ENCODE measurements at places on chromosomes 3 and 15. TPM values are rescaled to one million over a fixed set of nuclear protein-coding genes. Genes with fewer than 3 reads are reported as not detected.

- no peak overlapping the region for H3K4me3 ChIP-seq
- H3K36me3 ChIP-seq: no peaks in the 10 kb centered on the region
- DNase-seq: no peak
- no peaks in the 10 kb centered on the region for H3K4me1 ChIP-seq
These were observed 99.6 kb upstream of the RBMS3 start for GRCh38 chr3:29181149-29181780.

PLS1 gene
- total RNA-seq: 2.0 TPM

DNA sequence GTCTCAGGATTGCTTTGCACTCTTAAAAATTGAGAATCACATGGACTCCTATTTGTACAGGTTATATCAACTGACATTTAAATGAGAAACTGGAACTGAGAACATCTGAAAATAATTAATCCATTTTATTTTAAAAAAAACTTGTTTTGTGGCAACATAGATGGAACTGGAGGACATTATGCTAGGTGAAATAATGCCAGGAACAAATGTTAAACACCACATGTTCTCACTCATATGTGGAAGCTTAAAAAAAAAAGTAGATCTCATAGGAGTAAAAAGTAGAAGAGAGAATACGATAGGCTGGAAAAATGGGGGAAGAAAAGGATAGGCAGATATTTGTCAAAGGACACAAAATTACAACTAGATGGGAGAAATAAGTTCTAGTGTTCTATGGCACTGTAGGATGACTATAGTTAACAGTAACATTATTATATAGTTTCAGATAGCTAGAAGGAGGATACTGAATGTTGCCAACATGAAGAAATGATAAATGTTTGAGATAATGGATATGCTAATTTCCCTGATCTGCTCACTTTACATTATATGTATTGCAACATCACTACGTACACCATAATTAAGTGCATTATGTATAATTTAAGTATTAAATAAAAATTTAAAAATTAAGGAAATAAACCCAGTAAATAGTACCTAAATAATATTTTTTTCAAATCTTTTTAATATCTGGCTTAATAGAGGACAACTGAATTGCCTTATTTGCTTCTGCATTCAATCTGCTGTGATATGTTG is 100.5 kb upstream of the TSPAN3 start:
- no peaks in the 10 kb centered on the region for H3K4me1 ChIP-seq
- no peak overlapping the region for H3K4me3 ChIP-seq
- DNase-seq: no peak
- H3K27me3 ChIP-seq: no peaks in the 10 kb centered on the region

DNA sequence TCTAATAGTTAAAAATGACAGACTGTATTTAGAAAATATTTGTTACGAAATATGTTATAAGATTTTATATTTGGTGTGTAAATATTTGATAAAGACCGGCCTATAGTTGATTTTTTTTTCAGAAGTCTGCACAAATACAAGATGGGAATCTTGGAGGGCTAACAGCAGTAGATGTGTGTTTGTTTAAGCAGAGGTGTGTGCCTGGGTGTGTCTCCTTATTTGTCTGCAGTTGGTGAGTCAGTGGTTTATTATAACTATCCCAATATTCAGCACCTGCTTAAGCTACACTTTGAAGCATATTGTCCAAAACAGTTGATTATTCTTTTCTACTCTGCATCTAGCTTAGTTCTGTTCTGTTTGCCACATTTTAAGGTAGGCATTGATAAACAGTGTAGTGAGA is 12.4 kb downstream of the GLCE start:
- no peaks in the 10 kb centered on the region for H3K27me3 ChIP-seq
- no peak overlapping the region for H3K27ac ChIP-seq
- DNase-seq: no peak
- no peaks in the 10 kb centered on the region for H3K4me1 ChIP-seq
- H3K36me3 ChIP-seq: no peaks in the 10 kb centered on the region

DNA sequence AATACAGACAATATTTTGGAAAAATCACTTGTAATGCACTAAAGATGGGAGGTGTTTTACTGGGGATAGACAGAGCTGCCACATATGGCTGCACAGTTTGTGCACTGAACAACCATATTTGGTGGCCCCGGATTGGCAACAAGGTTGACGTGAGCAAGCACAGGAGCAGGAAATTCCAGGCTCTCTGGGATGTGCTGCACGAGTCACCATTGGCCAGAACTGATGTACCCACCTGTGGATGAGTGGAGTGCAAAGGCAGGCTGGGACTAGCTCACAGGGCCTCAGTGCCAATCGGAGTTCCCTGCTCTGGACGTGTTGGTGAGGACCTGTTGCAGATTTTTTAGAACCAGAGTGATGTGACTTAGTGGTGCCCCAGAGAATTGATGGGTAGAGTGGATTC is 42.0 kb upstream of the SCAANT1 start:
- DNase-seq: no peak
- H3K27ac ChIP-seq: no peak overlapping the region
- no peak overlapping the region for H3K4me3 ChIP-seq
- H3K4me1 ChIP-seq: peaks cover 2% of the 10 kb centered on the region
- H3K27me3 ChIP-seq: no peaks in the 10 kb centered on the region
- peaks cover 10% of the 10 kb centered on the region for H3K36me3 ChIP-seq

- H3K27ac ChIP-seq: no peak overlapping the region
- no peaks in the 10 kb centered on the region for H3K36me3 ChIP-seq
These were observed 20.1 kb downstream of the KBTBD8 start for GRCh38 chr3:67018105-67018788.

LRRC3B gene
- 3.6 TPM for total RNA-seq

HEG1 gene
- 17.1 TPM for total RNA-seq

DNA sequence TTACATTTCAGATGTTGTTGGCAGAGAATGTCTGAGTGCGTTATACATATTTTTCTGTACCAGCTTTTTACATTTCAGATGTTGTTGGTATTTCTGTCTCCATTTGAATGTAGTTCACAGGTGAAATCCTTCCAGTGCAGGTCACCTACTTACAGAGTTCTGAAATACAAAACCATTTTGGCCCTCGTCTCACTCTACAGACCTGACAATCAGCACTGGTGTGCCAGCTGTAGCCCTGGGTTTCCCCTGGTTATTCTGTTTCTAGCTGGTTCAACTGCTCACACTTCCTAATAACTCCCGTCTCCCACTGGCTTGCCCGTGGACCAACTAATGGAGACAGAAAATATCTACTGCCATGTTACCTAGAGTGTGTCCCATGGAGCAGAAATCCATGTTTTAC is 87.5 kb upstream of the CDIN1 start:
- DNase-seq: no peak
- no peaks in the 10 kb centered on the region for H3K36me3 ChIP-seq
- H3K27me3 ChIP-seq: no peaks in the 10 kb centered on the region
- no peak overlapping the region for H3K27ac ChIP-seq

- no peak for DNase-seq
- no peak overlapping the region for H3K4me3 ChIP-seq
- no peak overlapping the region for H3K27ac ChIP-seq
- H3K4me1 ChIP-seq: no peaks in the 10 kb centered on the region
- H3K36me3 ChIP-seq: no peaks in the 10 kb centered on the region
- peaks cover 7% of the 10 kb centered on the region for H3K27me3 ChIP-seq
These were observed 43.6 kb upstream of the CTSH start for GRCh38 chr15:78988361-78988911.

DNA sequence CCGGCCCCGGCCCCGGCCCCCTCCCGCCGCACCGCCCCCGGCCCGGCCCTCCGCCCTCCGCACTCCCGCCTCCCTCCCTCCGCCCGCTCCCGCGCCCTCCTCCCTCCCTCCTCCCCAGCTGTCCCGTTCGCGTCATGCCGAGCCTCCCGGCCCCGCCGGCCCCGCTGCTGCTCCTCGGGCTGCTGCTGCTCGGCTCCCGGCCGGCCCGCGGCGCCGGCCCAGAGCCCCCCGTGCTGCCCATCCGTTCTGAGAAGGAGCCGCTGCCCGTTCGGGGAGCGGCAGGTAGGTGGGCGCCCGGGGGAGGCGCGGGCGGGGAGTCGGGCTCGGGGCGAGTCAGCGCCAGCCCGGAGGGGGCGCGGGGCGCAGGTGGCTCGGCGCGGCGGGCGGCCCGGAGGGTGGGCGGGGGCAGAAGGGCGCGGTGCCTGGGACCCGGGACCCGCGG is 352 bp downstream of the CHRD start:
- no peak overlapping the region for H3K4me3 ChIP-seq
- peaks cover 25% of the 10 kb centered on the region for H3K27me3 ChIP-seq
- peak; percentile 49 for DNase-seq
- H3K36me3 ChIP-seq: no peaks in the 10 kb centered on the region
- H3K4me1 ChIP-seq: peaks cover 20% of the 10 kb centered on the region
- H3K27ac ChIP-seq: no peak overlapping the region

GRCh38 chr3:97338375-97338774 is 426.2 kb upstream of the ARL6 start:
- peaks cover 1% of the 10 kb centered on the region for H3K27me3 ChIP-seq
- H3K4me1 ChIP-seq: peaks cover 3% of the 10 kb centered on the region
- H3K4me3 ChIP-seq: no peak overlapping the region
- H3K27ac ChIP-seq: no peak overlapping the region
- no peaks in the 10 kb centered on the region for H3K36me3 ChIP-seq

B3GALNT1 gene
- 6.6 TPM for total RNA-seq

P2RY12 gene
- not detected for total RNA-seq

ACOX2 gene
- 1.1 TPM for total RNA-seq

DNA sequence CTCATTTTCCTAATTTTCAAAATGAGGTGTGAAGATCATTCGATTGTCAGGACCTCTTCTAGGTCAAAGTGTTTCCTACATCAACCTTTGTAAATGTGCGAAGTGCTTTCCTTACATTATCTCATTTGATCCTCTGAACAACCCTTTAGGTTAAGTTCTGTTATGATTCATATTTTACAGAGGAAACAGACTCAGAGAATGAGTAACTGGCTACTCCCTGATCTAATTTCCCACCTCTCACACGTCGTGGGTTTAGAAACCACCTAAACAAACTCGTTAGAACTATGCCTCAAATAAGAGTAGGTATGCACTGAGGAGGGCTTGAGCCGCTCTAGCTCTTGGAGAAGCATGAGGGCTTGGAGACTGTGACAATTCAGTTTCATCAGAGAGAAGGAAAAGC is 148.6 kb downstream of the CD47 start:
- H3K36me3 ChIP-seq: no peaks in the 10 kb centered on the region
- H3K27me3 ChIP-seq: no peaks in the 10 kb centered on the region
- no peak overlapping the region for H3K4me3 ChIP-seq
- no peaks in the 10 kb centered on the region for H3K4me1 ChIP-seq

DNA sequence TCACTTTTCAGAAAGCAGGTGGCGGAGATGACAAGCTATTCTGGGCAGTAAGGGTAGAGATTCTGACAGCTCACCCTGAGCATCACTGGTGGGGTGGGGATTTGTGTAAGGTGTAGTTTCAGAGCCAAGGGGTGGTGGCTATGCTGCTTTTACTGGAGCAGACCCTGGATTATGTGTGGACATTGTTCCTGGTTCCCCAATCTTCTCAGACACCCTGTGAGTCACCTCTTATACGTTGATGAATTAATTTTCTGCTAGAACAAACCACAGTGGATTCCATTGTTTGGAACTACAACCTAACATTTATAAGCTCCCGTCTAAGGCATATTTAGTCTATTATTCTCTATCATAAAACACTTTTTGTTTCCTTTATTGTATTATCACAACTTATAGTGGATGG is 169.5 kb upstream of the COL8A1 start:
- H3K27ac ChIP-seq: no peak overlapping the region
- no peaks in the 10 kb centered on the region for H3K27me3 ChIP-seq
- H3K4me1 ChIP-seq: no peaks in the 10 kb centered on the region
- no peaks in the 10 kb centered on the region for H3K36me3 ChIP-seq
- no peak overlapping the region for H3K4me3 ChIP-seq

IQCH gene
- 2.4 TPM for total RNA-seq

- no peak overlapping the region for H3K27ac ChIP-seq
- H3K27me3 ChIP-seq: peaks cover 2% of the 10 kb centered on the region
- H3K4me3 ChIP-seq: no peak overlapping the region
- DNase-seq: no peak
These were observed 160.9 kb upstream of the GALNT15 start for GRCh38 chr3:16013568-16013967.

DNA sequence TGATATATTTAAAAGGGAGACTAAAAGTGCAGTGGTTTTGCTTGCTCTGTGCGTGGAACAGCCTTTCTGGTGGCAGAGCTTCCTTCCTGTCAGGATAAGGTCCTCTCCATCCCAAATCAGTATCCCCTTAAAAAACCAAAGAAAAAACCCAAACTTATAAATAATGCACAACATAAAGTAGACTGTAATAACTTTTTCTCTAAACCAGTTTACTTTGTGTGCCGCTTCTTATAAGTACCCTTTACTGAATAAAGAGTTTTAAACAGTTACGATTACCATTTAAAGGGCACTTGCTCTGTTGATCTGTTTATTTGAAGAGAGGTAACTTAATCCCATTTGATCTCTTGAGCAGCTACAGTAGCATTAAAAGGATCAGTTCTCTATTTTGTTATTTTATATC is 2.5 kb downstream of the PIK3CA start:
- no peak for DNase-seq
- peaks cover 16% of the 10 kb centered on the region for H3K27me3 ChIP-seq
- no peak overlapping the region for H3K27ac ChIP-seq
- peaks cover 34% of the 10 kb centered on the region for H3K4me1 ChIP-seq
- H3K4me3 ChIP-seq: no peak overlapping the region

- no peak for DNase-seq
- peaks cover 1% of the 10 kb centered on the region for H3K27me3 ChIP-seq
- no peaks in the 10 kb centered on the region for H3K36me3 ChIP-seq
These were observed 64.8 kb downstream of the ADAM10 start for GRCh38 chr15:58684751-58685150.

MAP2K5 gene
- 22.2 TPM for total RNA-seq

PLSCR5 gene
- total RNA-seq: not detected

- H3K4me3 ChIP-seq: no peak overlapping the region
- no peak overlapping the region for H3K27ac ChIP-seq
- no peaks in the 10 kb centered on the region for H3K27me3 ChIP-seq
- H3K36me3 ChIP-seq: no peaks in the 10 kb centered on the region
These were observed 69.8 kb downstream of the TIGIT start for GRCh38 chr3:114363554-114364202.

- H3K27ac ChIP-seq: no peak overlapping the region
- no peak for DNase-seq
- no peak overlapping the region for H3K4me3 ChIP-seq
- H3K27me3 ChIP-seq: no peaks in the 10 kb centered on the region
- H3K4me1 ChIP-seq: peaks cover 11% of the 10 kb centered on the region
These were observed 12.2 kb downstream of the ADAM10 start for GRCh38 chr15:58737298-58737697.

DNA sequence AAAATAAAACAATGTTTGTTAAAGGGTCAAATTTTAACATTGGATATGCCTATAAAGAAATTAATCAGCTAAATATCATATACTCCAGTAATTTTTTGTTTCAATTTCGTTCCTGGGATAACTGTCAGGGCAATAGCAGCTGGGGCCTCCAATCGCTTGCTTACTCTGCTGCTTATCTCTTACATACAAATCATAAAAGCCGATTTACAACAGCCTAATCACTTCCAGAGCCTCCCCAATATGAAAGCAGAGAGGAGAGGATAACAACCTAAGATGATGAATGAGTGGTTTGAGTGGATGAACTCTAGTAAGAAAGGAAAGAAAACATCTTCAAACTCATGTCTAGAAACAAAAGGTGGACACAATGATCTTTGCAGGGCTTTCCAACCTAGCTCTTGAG is 80.7 kb upstream of the PSMD6 start:
- peaks cover 1% of the 10 kb centered on the region for H3K36me3 ChIP-seq
- no peak for DNase-seq
- peaks cover under 1% of the 10 kb centered on the region for H3K4me1 ChIP-seq

SPTSSB gene
- not detected for total RNA-seq

- H3K27ac ChIP-seq: peak overlapping the region; percentile 27
- peaks cover 3% of the 10 kb centered on the region for H3K27me3 ChIP-seq
- H3K4me3 ChIP-seq: no peak overlapping the region
These were observed 26.7 kb upstream of the OR5K4 start for GRCh38 chr3:98326945-98327344.

TCF12 gene
- 123 TPM for total RNA-seq

- no peak overlapping the region for H3K27ac ChIP-seq
- no peak overlapping the region for H3K4me3 ChIP-seq
- H3K36me3 ChIP-seq: no peaks in the 10 kb centered on the region
- peaks cover 2% of the 10 kb centered on the region for H3K27me3 ChIP-seq
These were observed 25.2 kb downstream of the ARPP21 start for GRCh38 chr3:35664460-35664919.
